ENCODE measurements at places on chromosomes 2 and 18.

GRCh38 chr2:126496493-126496892 is 159.5 kb upstream of the GYPC start:
- DNase-seq: no peak

DNA sequence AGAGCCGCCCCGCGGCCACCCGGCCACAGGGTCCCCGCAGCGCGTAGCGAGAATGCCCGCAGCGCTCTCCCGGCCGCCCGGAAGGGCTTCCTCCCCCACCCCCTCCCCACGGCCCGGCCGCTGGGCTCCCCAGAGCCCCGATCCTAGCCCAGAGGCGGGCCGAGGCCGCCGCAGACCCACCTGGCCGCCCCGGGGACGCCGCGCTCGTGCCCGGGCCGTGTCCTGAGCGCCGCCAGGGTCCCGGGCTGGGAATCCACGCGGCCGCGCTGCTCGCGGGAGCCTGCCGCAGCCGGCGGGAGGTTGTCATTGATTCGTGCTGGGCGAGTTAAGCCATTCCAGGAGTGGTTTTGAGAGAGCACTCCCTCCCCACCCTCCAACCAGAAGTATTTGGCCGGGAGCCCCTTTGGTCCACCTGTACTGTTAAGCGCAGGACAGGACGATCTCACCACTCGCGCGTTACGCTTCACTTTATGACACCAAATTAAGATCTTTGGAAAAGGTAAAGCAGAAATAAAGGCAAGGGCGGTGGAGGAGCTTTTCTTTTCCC is 206.4 kb upstream of the SMAD2 start:
- no peak for DNase-seq

DNA sequence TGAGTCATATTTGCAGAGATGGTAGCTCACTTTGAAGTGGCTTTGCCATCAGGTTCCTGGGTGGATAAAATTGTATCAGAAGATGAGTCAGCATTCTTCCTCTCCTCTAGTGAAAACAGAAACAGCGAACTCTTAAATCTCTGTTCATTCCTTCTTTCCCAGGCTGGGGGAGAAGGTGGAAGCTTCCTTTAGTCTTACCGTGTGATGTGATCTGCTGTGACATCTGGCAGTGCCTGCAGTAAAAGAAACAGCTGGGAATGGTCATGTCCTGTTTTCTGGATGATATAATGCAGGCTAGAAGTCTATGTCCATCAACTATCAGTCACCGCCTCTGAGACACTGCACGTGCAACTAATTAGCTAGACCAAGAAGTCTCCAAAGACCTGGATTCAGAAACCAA is 171.6 kb downstream of the VAPA start:
- DNase-seq: no peak

DNA sequence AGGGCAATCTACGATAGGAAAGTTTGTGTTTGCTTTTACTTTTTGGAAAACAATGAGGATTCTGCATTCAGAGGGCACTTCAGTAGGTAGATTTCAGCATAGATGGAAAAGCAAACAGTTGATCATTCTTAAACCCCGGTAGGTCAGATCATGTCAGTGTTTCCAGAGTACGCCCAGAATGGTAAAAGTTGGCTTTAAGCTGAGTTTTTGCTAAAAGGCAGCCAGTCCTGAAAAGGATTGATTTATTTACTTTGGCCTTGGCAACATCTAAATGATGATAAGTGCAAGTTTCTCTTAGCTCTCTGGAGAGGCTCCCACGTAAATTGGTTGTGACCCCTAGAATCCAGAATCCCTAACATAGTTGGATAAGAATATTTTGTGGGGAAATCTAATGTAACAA is 168.0 kb downstream of the DIS3L2 start:
- no peak for DNase-seq

DNA sequence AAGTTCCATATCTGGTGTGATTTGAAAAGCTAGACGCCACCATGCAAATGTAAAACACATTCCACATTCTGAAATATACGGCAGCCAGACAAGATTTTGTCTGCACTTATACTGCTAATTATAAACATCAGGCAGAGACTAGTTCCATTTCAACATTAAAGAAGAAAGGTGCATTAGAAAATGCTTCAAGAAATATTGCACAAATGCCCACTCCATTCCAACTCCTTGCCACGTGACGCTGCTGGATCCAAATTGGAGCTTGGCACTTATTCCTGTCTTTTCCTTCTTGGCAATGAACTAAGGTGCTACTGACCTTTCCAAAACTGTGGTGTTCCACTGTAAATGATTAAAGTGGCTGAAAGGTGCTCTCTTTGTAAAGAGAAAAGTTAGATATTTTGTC is 6.3 kb downstream of the COL6A3 start:
- DNase-seq: no peak

DNA sequence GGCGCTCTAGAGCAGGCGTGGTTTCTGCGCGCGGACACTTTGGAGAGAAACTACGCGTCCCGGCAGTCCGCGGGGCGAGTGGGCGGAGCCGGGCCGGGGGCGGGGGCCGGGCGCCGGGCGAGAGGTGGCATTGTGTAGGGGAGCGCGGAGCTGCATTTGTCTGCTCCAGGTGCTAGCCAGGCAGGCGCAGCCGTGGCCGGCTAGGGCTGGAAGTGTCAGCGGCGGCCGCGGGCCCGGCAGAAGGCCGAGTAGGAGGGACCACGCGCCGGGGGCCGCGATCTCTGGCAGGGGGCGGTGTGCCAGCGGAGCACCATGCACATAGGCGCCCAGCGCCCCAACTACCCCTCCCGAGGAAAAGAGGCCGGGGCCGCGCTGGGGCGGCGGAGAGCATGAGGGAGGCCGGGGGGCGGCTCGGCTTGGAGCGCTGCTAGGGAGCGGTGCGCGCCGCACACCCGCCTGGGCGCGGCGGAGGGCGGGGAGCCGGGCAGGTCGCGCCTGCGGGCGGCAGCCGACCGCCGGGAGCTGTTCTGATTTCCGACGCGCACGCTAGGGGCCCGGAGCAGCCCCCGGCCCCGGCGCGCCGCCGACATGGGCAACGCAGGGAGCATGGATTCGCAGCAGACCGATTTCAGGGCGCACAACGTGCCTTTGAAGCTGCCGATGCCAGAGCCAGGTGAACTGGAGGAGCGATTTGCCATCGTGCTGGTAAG is at the start of gene FMNL2:
Gene FMNL2, plus strand, starts transcription at position 159 of the 710 bp plus-strand sequence.
- peak; percentile 45 for DNase-seq

DNA sequence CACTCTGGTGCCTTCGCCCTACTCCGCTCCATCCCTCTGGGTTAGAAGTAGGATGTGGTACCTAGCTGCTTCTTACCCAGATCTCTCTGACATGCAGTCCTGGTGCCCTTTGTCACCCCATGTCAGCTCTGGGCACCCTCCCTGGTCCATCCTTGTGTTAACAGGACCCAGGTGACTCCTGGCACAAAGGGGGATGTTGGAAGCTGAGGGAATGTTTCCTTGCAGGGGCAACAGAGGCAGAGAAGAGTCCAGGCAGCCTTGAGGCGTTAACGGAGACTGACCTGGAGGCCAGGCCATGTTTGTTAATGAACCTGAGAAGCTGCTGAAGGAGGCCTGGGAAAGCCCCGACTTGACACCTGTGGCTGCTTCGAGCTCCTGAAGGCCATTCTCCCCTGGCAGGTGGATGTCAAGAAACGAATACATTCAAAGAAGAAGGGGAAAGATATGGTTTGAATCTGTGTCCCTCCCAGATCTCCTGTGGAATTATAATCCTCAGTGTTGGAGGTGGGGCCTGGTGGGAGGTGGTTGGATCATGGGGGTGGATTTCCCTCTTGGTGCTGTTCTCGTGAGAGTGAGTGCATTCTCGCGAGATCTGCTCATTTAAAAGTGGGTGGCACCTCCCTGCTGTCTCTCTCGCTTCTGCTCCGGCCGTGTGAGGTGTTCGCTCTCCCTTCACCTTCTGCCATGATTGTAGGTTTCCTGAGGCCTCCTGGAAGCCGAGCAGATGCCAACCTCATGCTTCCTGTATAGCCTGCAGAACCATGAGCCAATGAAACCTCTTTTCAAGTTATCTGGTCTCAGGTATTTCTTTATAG is 31.4 kb downstream of the NPPC start:
- no peak for DNase-seq

DNA sequence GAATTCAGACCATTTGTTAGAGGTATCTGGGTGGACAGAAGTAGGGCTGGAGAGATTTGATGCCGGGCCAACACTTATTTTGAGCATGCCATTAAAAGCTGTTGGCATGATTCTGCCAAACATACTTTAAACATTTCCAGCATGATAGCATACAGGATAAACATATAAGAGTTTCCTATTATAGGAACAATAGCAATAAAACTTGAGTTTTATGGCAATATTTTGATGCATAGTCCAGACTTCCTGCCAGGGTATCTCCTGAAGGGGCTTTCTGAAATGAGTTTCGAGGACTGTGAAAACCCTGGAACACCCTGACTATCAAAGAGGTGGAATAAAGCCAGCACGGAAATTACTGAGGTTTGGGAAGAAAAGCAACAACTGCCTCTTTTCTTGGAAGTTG is 1398.0 kb upstream of the NXPH2 start:
- DNase-seq: no peak

DNA sequence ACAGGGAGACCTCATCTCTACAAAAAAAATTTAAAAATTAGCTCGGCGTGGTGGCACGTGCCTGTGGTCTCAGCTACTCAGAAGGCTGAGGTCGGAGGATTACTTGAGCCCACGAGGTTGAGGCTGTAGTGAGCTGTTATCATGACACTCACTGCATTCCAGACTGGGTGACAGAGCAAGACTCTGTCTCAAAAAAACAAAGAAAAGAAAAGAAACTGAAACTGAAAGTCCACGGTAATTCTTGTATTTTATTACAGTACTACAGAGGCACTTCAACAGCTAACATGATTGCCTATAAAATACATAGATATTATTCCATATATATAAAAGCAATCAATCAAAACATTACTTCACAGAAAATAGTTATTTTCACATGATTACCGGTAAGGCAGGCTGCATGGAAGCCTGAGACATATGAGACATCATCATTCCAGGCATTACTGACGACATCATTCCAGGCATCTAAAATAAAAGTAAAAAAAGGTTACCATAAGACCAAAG is 23.1 kb downstream of the PRPF40A start:
- DNase-seq: peak; percentile 32

DNA sequence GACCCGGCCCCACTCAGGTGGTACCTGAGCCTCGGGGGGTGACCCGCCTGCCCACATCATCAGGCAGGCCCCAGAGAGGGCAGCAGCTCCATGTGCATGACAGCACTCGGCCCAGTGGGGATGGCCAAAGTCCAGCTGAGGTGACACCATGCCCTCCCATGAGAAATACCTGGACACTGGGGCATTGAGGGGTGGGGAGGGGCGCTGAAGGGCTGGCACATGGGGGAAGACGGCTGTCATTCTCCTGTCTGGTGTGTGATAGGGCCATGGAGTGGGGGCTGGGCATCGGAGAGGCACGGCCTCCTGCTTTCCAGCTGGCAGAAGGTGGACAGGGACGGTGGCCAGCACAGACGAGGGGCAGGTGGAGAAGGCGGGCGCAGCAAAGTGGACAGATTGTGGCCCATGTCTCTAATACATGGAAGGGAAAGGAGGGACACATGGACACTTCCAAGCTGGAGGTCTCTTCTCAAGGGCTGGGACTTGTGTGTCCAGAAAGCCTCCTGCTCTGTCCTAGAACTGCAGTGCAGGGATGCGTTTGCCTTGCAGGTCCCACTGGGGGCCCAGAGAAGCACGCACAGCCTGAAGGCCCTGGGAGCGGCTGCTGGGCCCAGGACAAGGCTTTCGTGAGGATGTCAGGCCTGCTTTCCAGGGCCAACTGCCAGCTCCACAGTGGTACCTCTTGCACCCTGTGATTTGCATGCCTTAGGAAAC is 302.2 kb downstream of the NDUFA10 start:
- DNase-seq: no peak

DNA sequence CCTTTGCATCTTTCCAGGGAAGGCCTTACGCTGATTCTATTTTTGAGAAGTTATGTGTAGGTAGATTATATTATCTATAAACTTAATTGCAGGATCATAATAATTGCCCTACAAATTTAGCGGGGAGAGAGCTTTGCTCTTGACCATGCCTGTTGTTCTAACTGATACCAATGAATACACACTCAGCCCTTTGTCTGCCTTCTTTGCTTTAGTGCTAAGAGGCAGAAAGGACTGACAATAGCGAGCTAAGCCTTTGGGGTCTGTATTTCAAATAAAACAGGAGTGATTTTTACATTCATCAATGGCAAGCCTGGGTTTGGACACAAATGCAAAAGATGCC is 115.3 kb upstream of the STON1 start:
- DNase-seq: no peak
